ENCODE measurements at places on chromosomes 12 and 14.

DNA sequence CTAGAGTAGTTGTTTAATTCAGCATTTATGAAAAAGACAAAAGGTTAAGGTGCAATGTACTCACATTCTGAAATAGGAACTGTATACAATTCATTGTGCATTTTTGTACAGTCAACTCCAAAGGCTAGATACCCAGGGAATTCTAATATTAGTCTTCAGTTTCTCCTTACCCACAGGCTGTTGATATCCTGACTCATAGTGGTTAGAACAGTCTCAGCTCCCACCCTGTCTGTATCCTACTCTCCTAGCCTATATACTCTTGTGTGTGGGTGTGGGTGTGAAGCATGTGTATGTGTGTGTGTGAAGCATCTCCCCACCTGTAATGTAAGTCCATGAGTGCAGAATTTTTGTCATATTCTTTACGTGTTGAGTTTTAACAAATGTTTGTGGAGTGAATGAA lies 229.5 kb downstream of the NAV3 start:
- peak; percentile 63 for DNase-seq

DNA sequence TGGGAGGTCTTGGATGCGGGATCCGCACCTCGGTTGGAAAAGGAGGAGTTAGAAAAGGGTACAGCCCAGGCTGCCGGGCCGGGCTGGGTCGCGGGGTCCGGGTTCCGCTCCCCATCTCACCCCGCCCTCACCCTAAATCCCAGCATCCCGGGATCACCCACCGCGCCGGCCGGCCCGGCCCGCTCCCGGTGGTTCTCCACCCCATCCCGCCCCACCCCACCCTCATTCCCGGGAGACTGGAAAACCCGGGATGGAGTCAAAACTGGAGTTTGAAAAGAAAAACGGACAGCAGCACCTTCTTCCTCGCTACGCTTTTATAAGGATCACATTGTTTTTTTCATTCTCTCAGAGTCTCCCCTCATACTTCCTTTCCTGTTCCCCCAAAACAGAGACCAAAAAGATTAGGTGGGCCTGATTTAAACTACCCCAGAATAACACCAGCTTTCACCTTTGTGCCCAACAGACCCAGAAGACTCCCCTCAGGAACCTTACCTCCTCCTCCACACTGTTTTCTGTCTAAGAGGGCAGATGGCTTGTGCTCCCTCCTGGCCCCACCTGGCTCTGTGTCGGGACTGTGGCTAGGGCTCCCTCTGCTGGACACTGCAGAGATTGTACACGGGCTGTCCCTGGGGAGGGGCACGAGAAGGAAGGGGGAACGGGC lies 2.8 kb downstream of the GLI1 start:
- peak; percentile 93 for DNase-seq

- no peak for DNase-seq
Measured at GRCh38 chr12:19125325-19125724, 4.2 kb upstream of the PLEKHA5 start.

DNA sequence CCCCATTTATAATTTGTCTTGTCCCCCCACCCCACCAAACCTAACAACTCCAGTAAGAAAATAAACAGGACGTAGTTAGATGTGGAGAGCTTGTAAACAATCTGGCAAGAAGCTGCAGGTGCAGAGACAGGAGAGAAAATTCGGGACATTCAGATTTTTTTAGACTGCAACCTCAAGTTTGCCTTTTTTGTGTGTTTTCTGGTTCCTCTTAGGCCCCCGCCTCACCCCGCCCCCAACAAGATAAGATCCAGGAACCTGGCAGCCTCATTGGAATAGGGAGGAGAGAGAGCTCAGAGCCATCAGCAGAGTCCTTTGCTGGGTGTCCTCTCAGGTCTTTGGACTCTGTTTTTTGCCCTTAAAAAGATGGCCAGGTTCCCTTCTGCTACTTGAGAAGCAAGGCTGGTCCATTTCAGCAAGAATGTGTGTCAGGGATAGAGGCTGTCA lies 2.9 kb downstream of the HOXC10 start:
- no peak for DNase-seq

- peak; percentile 41 for DNase-seq
Measured at GRCh38 chr14:54866588-54866987, 36.0 kb downstream of the GCH1 start.

GRCh38 chr12:3250034-3250433 lies 172.9 kb downstream of the TSPAN9 start:
- no peak for DNase-seq

GRCh38 chr12:57243521-57244311 lies 7.3 kb downstream of the STAC3 start:
- DNase-seq, result peak; percentile 68
